ENCODE measurements at places on chromosomes 5 and 9. TPM values are rescaled to one million over a fixed set of nuclear protein-coding genes. Genes with fewer than 3 reads are reported as not detected.

Gene DTWD2
- 10.7 TPM for total RNA-seq

Gene NPR2
- total RNA-seq = 13.3 TPM

Gene SLC1A1
- 1.7 TPM for total RNA-seq

Gene HSD17B3
- 0.69 TPM for total RNA-seq

Gene TLX3
- not detected for total RNA-seq

Gene CDKN2A
- 7.7 TPM for total RNA-seq

Gene GABRP
- total RNA-seq = not detected

Gene PCDHGA6
- 2.1 TPM for total RNA-seq

Data from melanocyte of skin (primary cell).